ENCODE measurements at places on chromosomes 3 and 15.

- peak; percentile 72 for DNase-seq
Observed at GRCh38 chr3:141441381-141442364, 45.2 kb upstream of the RASA2 start.

- DNase-seq: peak; percentile 1
Observed at GRCh38 chr3:174247687-174248152, 611.4 kb upstream of the NAALADL2 start.

GRCh38 chr15:34853001-34853758, 57.8 kb upstream of the ACTC1 start:
- DNase-seq: peak; percentile 66

GRCh38 chr3:180420016-180420415, 181.9 kb upstream of the TTC14 start:
- peak; percentile 70 for DNase-seq

- DNase-seq: no peak
Observed at GRCh38 chr3:101340591-101340990, 20.2 kb upstream of the IMPG2 start.

GRCh38 chr15:23385886-23386430, 31.4 kb downstream of the GOLGA8S start:
- no peak for DNase-seq

DNA sequence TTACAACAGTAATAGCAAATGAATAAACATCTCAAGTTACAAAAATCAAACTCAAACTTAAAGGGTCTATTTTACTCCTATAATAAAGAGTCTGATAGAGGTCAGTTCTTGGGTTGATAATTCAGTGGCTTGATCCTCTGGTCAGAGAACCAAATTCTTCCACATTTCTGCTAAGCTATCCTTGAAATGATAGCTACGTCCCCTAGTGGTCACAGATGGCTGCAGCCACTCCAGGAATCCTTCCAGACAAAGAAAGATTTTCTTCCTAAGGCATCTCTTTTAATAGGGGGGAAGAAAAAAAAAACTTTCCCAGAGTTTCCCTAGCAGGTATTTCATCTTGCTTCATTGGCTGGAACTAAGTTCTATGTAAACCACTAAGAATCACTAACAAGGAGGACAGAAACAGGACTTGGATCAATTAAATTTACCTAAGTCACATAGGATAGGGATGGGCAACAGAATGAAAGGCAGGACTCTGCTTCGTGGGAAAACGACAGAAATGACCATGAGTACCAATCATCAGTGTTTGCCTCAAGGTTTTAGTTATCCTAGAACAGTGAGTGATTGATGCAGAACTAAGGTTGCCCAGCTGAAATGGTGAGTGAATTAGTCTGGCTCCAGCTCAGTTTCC, 160.7 kb downstream of the STAC start:
- peak; percentile 28 for DNase-seq

- peak; percentile 12 for DNase-seq
Observed at GRCh38 chr3:158395421-158395820, 175.6 kb upstream of the MLF1 start.

- no peak for DNase-seq
Observed at GRCh38 chr3:102688556-102688930, 253.7 kb downstream of the ZPLD1 start.

DNA sequence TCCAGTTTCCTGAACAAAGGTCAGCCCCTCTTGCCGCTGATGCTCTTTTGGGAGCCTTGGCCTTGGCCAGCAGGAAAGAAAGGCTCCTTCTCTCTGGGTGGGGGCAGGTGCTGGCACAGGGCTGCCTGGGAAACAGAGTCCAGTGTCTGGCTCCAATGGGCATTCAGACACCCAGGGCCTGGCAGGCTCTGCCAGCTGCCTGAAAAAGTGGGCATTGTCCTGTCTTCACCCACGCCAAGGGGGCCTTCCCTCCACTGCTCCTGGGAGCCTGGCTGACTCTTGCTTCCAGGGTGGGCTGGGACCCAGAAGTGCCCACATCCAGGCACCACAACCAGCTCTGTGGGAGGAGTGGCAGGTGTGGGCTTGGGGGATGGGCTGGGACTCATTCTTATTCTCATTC, 62.7 kb downstream of the RHCG start:
- DNase-seq: no peak

DNA sequence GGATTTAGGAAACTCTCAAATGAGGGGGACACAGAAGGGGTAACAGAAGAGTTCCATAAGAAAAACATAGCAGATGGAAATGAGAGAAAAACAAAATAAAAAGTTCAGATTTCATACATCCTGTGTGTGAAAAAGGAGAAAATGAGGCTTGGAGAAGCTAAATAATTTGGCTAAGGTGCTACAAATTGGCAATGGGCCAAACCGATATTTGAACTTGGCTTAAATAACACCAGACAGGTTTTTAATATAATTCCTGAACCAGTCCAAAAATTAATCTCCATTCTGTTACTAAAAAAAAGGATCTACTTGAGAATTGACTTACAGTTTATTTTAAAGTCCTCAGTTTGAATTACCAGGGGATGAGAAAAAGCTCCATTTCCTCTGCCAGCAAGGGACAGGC, 342.9 kb upstream of the DPH6 start:
- DNase-seq: no peak

DNA sequence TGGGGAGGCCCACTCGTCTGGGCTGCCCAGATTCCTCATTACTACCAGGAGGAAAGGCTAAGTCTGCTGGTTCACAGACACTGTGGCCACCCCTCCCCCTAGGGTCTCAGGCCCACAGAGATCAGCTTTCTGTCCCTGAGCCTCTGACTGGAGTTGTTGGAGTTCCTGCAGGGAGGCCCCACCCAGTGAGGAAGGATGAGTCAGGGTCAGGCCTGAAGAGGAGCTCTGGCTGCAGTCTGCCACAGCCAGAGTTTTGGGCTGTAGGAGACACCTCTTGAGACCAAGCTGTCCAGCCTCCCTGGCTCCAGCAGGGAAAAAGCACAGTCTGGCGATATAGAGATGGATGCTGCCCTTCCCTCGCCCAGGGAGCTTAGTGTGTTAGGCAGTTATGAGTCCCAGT, 720.9 kb upstream of the SEMA6D start:
- DNase-seq: no peak

GRCh38 chr3:64901522-64901885, 213.7 kb upstream of the ADAMTS9 start:
- no peak for DNase-seq

GRCh38 chr3:157755233-157755632, 252.0 kb upstream of the VEPH1 start:
- DNase-seq: peak; percentile 4

DNA sequence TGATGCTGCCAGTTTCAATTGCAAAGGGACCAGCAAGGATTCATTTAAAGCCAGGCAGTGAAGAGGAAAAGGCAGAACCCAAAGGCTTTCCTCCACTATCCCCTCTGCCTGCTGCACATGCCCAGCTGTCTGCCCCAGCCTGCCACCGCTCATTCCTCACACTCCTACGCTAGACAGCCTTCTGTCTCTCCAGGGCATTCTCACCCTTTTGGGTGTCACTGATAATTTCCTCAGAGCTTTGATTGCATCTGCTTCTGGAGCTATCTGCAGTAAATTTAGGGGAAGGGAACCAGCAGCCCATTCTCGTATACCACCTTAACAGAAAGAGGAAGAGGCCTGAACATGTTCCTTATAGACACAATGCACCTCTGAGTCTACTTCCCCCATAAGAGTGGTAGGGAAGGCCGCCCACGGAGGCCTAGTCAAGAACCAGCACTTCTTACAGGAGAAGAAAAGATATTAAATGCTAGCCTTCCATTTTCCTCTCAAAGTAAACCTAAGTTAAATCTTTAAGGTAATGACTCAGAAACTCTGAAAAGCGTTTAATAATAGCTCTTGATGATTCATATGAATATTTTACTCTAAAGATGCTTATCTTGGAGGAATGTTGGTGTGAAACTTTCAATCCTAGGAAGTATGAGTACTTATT, 20.9 kb downstream of the NUDT16 start:
- DNase-seq: peak; percentile 61

GRCh38 chr3:78985981-78986380, 781.8 kb downstream of the ROBO1 start:
- no peak for DNase-seq

DNA sequence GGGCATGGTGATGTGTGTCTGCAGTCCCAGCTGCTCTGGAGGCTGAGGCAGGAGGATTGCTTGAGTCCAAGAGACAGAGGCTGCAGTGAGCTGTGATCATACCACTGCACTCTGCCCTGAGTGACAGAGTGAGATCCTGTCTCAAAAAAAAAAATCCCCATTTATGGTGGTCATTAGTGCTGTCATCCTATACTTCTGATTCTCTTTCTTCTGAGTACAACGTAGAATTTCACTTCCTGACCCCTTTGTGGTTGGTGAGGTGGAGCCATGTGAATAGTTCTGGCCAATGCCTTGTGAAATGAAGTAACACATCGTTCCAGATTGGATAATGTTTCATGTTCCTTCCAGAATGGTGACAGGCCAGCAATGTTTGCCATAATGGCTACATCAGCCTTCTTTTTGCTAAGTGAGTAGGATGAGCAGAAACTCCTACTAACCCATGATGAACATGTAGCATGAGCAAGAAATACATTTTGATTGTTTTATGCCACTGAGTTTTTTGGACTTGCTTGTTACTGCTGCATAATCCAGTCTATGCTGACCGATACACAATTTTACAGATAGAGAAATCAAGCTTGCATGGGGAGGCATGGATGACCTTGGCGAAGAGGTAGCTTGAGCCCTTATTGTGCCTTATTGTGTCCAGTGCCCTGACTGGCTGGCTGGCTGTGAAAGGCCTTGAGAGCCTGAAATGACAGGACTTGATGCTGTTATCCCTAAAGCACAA, 30.9 kb upstream of the TLE3 start:
- DNase-seq: no peak

- no peak for DNase-seq
Observed at GRCh38 chr3:95655363-95655986, 1158.9 kb upstream of the EPHA6 start.

DNA sequence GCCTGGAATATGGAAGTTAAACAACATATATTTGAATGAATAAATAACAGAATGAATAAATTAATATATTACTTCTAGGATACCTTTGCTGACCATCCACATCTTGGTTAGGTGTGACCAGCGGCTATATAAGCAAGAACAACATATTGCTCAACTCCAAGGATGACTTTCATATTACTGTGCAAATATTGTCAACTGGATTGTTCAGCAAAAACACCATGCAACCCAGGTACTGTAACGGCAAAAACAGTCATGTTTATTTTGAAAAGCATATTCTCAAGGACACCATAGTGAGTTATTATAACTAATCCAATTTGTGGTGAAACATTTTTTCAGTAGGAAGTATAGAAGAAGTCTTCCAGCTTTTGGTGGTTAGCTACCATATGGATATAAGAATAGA, 907.9 kb downstream of the IGSF11 start:
- no peak for DNase-seq

DNA sequence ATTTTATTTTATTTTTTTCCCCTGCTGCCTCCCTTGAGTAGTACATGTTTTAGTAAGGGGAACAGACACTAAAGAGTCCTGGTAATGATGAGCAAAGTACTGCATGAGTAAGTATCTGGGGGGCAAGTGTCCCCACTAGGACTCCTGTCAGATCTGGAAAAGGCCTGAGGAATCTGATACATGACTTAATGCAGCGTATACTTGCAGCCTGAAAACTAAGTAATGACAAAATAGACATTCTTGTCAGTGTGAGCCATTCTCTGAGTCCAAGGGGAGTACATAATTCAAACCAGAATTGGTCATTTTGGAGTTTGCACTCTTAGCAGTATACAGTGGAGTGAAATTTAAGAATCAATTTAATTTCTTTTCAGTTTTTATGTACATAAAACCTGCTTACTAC, 27.5 kb downstream of the NXPE3 start:
- DNase-seq: no peak

DNA sequence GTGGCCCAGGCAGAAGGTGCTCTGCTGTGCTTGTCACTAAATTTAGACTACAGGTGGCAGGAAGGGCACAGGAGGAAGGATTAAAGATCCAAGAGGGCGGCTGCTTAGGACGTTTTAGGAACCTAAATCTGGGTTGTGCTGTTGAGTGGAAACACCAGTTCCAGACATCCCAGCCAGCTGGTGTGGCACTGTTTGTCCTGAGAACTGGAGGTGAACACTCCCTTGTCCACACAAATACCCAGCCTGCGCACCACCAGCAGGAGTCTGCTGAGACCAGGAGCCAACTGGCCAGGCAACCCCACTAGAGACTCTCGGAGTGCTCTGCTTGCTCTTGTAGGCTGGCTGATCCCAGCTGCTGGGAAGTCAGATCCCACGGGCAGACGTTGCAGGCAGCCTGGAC, 30.3 kb upstream of the UACA start:
- no peak for DNase-seq

GRCh38 chr3:187292181-187292580, 644 bp upstream of the MASP1 start:
- no peak for DNase-seq

- no peak for DNase-seq
Observed at GRCh38 chr3:53726643-53727042, 119.6 kb downstream of the CHDH start.

- DNase-seq: no peak
Observed at GRCh38 chr3:61199843-61200242, 51.4 kb downstream of the FHIT start.

- DNase-seq: peak; percentile 59
Observed at GRCh38 chr3:101823525-101823924, 25.8 kb upstream of the NFKBIZ start.

GRCh38 chr3:133934996-133935842, 39.5 kb upstream of the RAB6B start:
- DNase-seq: no peak

- peak; percentile 50 for DNase-seq
Observed at GRCh38 chr15:33735637-33736247, 232.6 kb upstream of the CHRM5 start.

DNA sequence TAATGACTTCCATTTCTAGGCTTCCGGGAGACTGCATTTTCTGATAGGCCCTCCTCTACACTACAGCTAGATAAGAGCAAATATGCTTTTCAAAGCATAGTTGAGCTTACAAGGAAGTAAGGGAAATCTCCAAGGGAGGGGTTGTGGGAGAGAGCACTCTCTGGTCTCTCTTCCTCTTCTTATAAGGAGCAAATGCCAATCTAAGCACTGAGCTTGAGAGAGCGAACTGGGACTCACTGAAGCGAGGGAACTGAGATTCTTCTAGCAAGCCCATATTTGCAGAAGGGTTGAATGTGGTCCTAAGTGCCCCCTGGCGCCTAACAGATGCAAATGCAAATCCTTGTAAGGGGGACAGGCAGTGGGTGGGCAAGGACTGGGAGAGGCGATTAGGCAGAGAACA, 164.8 kb downstream of the ERC2 start:
- peak; percentile 67 for DNase-seq

- DNase-seq: no peak
Observed at GRCh38 chr15:69498987-69499386, 46.4 kb downstream of the RPLP1 start.

DNA sequence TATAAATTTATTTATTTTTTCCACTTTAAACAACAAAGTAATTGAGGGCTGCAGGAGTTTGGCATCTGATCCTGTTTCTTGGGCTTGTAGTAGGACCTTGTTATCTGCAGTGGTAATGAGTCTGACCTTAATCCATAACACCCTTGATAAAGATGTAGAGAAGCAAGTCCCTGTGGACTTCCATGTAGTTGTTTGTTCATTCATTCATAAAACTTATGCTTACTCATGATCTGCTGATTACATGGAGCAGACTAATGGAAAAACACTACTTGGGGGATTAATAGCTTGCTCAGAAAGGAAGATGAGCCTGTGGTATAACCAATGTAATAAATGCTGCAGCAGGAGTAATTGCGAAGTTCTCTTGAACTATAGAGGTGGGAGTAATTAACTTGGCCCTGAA, 271.5 kb upstream of the TBL1XR1 start:
- peak; percentile 74 for DNase-seq

Measured in iris pigment epithelial cell (primary cell).